ENCODE measurements at places on chromosomes 4 and X.
A peak's percentile ranks its signal among the peaks of the same experiment; 100 is the strongest.

DNA sequence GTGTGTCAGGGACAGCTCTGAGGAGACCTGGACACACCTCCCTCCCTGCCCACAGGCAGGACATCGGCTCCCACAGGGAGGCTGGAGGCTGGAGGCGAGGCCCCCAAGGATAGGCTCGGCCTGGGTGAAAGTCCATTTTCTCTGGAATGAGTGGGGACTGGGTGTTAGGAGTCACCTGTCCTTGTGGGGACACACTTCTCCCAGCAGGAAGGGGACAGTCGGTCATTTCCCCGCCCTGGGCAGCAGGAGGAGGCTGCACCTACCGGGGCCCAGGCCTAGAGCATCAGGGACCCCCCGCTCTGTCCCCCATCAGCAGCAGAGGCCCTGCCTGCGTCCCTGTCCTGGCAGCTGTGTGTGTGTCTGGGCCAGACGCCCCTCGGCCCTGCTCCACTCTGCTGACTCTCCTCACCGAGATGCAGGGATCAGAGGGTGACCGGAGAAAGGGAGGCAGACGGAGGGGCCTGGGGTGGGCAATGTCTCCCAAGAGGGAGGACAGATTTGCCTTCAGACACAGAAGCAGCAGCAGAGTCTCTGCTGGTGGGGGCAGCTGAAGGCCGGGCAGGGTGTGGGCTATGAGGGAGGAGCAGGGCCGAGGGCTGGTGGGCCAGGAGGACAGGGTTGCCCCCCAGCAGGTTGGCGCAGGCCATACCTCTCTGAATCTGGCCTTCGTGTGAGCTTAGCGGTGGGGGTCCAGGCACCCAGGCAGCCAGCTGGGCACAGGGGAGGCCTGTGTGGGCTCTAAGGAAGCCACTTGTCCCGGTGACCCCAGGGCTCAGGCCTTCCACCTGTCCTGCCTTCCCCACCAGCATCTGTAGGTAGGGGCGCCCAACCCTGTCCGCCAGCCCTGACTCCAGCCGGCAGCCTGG, 125.7 kb upstream of the NKX1-1 start:
- no peak for DNase-seq

DNA sequence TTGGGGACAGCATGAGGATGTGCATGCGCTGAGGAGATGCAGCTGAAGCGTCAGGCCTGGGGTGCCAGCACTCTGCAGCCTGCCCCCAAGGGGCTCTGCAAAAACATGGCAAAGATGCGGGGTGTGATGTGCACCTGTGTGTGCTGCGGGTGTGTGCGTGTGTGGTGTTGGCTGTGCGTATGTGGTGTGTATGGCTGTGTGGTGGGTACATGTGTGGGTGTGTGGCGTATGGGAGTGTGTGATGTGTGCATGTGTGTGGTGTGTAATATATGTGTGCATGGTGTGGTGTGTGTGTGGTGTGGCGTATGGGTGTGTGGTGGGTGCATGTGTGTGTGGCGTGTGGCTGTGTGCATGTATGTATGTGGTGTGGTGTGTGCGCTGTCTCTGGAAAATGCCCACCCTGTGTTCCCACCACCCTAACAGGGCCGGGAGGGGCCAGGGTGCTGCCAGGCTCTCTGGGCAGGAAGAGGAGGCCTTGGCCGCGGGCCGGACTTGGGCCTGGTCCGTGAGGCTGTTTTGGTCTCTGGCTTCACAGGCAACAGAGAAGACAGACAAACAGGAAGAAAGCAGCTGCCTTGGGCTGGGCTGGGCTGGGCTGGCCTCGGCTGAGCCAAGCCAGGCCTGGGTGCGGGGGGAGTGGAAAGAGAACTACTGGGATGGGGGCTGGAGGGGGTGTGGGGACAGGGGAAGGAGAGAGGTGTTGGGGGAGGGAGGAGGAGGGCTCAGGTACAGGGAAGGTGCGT, 1.1 kb upstream of the AVPR2 start:
- no peak for DNase-seq

DNA sequence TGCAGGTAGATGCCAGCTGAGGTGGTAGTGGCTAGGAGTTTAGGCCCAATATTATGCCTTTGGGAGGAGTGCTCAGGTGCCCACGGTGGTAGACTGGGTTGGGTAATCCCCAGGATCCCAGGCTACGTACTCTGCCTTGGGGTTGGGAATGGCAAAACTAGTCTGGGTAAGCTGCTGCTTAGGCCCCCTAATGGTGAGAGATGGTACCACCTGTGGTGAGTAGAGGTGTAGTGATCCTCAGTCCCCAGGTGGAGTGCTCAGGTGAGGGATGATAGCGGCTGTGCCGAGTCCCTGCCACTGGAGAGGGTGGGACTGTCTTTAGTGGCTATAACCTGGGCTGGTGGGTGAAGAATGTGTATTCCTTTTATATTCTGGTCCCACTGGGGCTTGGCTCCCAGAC, 75.2 kb downstream of the IL1RAPL2 start:
- DNase-seq: no peak

DNA sequence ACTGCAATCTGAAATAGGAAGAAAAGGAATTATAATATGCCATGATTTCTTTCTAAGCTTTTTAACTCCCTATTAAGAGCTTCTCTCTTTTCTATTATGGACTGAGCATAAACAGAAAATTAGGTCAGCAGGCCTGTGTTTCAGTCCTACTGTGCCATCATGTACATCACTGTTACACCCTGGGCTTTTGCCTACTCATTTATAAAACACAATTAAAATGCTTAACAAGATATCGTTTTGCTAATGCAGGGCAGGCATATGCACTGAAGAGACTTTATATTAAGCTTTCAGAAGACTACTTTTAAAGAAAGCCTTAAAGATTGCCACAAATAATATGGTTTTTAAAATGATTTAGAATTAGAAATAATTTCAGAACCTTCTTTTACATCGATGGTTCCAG, 828 bp upstream of the BBS12 start:
- no peak for DNase-seq

DNA sequence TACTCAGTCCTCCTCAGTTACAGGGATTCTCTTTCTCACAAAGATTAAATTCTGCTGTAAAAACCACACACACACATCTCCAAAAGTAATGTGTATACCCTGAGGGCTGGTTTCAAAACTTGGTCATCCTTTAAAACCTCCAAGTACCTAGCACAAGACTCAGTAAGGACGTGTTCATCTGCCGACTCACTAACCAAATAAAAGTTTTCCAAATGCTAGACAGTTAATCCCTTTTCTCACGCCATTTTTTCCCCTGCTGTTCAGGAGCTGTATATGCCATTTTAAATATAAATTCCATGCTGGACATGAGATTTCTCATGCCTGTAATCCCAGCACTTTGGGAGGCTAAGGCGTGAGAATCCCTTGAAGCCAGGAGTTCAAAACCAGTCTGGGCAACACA, 3.9 kb upstream of the SAT1 start:
- no peak for DNase-seq

DNA sequence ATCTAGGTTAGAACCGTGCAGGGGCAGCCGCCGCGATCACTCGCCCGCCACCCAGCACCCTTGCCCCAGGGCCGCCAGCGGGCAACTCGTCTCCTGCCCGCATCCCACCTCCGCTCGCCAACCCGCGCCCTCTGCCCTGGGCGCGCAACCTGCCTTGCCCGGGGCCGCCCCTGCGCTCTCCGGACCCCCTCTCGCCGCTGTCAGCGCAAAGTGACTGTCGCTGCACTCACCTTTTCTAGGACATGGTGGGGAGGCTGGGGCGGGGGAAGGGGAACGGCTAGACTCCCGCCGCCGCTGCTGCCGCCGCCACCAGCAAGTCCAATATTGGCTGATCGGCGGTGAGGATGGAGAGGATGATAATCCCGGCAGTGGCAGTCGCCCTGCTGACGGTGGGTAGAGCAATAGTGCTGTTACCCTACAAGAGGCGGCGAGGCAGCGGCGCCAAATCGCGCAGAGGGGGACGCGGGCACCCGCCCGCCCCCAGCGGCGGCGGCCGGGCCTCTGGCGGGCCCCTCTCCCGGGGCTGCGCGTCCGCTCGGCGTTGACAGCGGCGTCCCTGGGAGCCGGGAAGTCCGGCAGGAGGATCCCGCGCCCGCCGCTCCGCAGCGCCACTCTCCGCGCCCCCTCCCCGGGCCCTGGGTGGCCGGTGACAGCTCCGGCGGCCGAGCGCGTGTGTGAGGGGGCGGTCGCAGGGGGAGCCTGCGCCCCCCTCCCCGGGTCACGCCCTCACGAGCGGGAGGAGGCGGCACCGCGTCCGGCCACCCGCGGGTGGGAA, 2.3 kb upstream of the NR3C2 start:
- no peak for DNase-seq

- DNase-seq: no peak
These were observed 2.9 kb downstream of the GRXCR1 start for GRCh38 chr4:42895452-42895851.

GRCh38 chr4:174255374-174255773, 28.1 kb downstream of the FBXO8 start:
- DNase-seq: no peak

DNA sequence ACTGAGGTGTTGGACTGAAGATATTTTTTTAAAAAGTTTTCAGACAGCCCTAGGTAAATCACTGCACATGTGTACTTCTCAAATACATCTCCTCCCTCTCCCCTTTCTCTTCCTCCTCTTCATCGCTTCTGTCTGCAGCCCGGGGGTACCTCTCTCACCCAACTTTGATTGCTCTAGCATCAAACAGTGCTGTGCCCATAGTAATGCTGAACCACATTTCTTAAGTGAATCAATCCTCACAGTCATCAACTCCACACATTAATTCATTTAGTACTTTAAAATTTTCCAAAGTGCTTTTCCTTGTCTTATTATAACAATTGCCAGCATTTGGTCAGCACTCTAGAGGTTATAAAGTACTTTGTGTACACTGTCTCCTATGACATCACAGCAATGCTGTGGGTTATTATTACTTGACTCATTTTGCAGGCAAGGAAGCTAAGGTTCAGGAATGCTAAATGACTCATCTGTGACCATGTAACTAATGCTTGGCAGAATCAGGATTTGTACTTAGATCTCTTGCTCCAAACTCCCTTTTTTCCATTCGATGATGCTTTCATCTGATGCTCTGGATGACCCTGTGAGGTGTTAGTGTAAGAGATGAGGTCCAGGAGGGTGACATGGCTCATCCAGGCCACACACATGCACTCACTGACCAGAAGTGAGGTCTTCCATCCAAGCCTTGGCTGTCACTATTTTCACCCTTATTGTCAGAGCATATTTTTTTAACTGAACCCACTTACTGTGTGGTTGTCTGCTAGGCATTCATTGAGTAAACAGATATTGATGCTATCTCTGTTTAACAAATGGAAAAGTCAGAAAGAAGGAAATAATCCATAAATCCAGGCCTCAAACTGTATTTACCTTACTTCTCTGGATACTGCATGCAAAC, 58.8 kb downstream of the RHOH start:
- no peak for DNase-seq

GRCh38 chrX:9352694-9353411, 112.0 kb upstream of the TBL1X start:
- DNase-seq: peak; percentile 67

DNA sequence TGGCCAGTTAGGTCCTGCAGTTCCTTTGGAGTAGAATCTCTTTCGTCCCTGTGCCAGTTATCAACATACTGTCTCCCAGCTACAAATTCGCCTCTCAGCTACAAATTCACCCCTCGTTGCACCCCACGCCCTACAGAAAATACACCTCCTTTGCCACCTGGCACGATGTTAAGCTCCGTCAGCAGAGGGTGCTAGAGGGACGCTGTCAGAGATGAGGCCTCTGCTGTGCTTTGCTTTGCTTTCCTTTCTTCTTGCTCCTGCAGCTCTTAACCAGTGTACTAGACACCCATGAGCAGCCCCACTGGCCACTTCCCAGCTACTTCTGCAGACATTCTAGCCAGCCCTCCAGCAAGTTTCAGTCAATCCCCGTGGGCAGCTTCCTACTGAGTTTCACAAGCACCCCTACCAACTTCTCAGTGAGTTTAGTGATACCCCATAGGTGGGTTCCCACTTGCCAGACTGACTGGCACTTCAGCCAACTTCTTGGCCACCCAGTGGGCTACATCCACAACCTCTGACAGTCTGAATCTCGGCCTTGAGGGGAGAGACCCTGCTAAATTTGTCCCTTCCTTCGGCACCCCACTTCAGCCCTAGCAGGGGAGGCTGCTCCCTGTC, 21.8 kb downstream of the HAUS3 start:
- peak; percentile 34 for DNase-seq

GRCh38 chr4:71470524-71470923, 131.7 kb downstream of the SLC4A4 start:
- no peak for DNase-seq

DNA sequence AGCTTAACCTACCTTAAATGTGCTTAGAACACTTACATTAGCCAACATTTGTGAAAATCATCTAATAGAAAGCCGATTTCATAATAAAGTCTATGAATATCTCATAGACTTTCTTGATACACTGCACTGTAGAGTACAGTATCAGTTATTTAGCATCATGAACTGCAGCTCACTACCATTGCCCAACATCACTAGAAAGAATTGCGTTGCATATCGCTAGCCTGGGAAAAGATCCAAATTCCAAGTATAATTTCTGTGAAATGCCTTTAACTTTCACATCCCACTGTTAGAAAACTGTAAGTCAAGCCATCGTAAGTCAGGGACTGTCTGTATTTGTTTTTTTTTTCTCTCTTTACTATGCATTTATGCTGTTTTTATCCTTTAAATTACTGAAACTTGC, 918.6 kb upstream of the PABPC4L start:
- DNase-seq: no peak

- no peak for DNase-seq
These were observed 62.8 kb upstream of the RPA4 start for GRCh38 chrX:96820935-96821334.

- no peak for DNase-seq
These were observed 11.8 kb upstream of the TMEM192 start for GRCh38 chr4:165124488-165124887.

DNA sequence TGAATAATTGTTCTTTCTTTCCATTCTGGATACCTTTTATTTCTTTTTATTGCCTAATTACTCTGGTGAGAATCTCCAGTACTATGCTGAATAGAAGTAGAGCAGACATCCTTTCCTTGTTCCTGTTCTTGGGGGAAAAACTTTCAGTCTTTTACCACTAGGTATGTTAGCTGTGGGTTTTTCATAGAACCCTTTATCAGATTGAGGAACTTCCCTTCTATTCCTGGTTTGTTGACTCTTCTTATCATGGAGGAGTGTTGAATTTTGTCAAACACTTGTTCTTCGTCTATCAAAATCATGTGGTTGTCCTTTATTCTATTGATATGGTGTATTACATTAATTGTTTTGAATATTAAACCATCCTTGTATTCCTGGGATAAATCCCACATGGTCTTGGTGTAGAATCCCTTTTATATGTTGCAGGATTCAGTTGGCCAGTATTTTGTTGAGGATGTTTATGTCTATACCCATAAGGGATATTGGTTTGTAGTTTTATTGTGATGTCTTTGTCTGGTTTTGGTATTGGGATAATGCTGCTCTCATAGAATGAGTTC, 23.6 kb downstream of the SH3BP2 start:
- no peak for DNase-seq

- no peak for DNase-seq
These were observed 5.4 kb upstream of the PDLIM5 start for GRCh38 chr4:94446386-94446785.
